ENCODE measurements at places on chromosomes 1 and 21. TPM values are rescaled to one million over a fixed set of nuclear protein-coding genes. Genes with fewer than 3 reads are reported as not detected.

WLS gene
- total RNA-seq: 30.8 TPM

MRPL39 gene
- total RNA-seq: 21.3 TPM

GBP6 gene
- total RNA-seq: not detected

CFHR1 gene
- total RNA-seq: not detected

RGSL1 gene
- not detected for total RNA-seq

AGO4 gene
- total RNA-seq: 2.8 TPM

PSMG1 gene
- total RNA-seq: 48.8 TPM

SV2A gene
- total RNA-seq: not detected

SPRR1B gene
- 1.9 TPM for total RNA-seq

E2F2 gene
- 4.7 TPM for total RNA-seq

CELA2B gene
- not detected for total RNA-seq

FCRL2 gene
- not detected for total RNA-seq

PKLR gene
- total RNA-seq: not detected

EPHA10 gene
- total RNA-seq: 2.2 TPM

GNG4 gene
- 0.13 TPM for total RNA-seq

APP gene
- total RNA-seq: 163 TPM

FASLG gene
- not detected for total RNA-seq

RNF186 gene
- not detected for total RNA-seq

AGL gene
- total RNA-seq: 8.6 TPM

TACSTD2 gene
- total RNA-seq: 26.6 TPM

GPR157 gene
- total RNA-seq: 4.6 TPM

PTGS2 gene
- total RNA-seq: 12.9 TPM

S100A7A gene
- not detected for total RNA-seq

TSTD1 gene
- 139 TPM for total RNA-seq

JAM2 gene
- not detected for total RNA-seq

REN gene
- total RNA-seq: 10.7 TPM

PTPRC gene
- not detected for total RNA-seq

NFIA gene
- total RNA-seq: 12.3 TPM

TMEM200B gene
- total RNA-seq: not detected

AVPR1B gene
- not detected for total RNA-seq

ZMYND12 gene
- 0.21 TPM for total RNA-seq

TDRD5 gene
- total RNA-seq: not detected

ZFYVE9 gene
- total RNA-seq: 6.3 TPM

VAMP4 gene
- 0.15 TPM for total RNA-seq

CHI3L2 gene
- total RNA-seq: not detected

ERICH3 gene
- total RNA-seq: not detected

PLA2G2A gene
- 0.31 TPM for total RNA-seq

HMGCS2 gene
- 10.2 TPM for total RNA-seq

Measured in HT-29 (cell line).